ENCODE measurements at places on chromosomes 7 and 10.

GRCh38 chr7:26553128-26553527 is 261.5 kb downstream of the SNX10 start:
- DNase-seq = no peak

DNA sequence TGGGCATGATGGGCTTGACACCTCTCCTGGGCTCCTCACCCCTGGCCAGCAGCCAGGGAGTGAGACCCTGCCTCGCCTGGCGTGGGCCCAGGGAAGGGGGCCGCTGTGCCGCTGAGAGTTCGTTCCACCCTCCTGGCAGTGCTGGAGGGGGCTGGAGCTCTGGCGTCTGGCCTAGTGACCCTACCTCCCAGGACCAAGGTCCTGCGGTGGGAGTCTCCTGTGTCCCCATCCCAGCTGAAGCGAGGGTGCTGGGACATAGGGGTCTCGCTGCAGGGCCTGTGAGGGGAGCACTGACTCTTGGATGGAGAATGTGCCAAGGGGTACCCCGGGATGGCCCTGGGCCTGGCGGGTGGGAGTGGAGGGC is 1.2 kb downstream of the GTF2IRD1 start:
- DNase-seq = no peak

GRCh38 chr10:13183625-13184024 is 22.3 kb downstream of the MCM10 start:
- DNase-seq = no peak

DNA sequence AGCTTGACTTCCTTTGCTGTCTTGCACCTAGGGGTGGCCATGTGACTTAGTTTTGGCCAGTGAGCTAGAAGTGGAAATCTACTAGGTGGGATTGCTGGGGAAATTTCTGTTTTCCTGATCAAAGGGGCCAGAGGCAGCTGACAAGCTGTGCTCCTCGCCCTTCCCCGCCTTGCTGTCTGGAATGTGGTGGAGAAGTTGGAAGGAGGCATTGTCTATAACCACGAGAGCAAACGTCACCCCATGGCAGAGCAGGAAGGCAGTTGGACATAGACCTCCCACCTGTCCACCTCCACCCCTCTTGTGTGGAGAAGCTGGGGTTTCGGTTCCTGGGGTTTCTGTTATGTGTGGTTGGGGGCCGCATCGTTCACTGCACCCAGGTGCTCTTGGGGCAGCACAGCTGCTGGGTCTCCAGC is 7.3 kb downstream of the SFRP5 start:
- no peak for DNase-seq

GRCh38 chr10:24207781-24208611 is 942 bp upstream of the KIAA1217 start:
- DNase-seq = peak; percentile 36

DNA sequence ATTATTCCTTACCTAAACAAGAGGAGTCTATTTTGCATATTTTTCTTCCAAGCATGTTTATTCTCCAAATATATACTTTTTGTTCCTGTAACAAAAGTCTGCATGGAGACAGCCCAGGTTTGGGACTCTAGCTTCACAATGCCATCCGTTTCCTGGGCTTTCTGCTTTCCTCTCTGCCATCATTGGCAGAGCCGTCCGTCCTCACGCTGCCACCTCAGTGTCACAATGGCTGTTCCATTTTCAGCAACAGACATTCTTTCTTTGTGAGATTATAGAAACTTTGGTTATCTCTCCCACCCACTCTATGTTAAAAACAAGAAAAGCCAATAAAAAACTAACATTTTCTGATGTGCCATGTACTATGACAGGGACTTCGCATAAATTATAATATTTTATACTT is 825.2 kb downstream of the REEP3 start:
- no peak for DNase-seq
